Stimulated activated CD8-positive, alpha-beta memory T cell treated with anti-CD3 and anti-CD28 coated beads, Interleukin-15, amount 100 ng/mL, for 1 hour (primary cell): ENCODE measurements at places on chromosomes 7 and 10.

DNA sequence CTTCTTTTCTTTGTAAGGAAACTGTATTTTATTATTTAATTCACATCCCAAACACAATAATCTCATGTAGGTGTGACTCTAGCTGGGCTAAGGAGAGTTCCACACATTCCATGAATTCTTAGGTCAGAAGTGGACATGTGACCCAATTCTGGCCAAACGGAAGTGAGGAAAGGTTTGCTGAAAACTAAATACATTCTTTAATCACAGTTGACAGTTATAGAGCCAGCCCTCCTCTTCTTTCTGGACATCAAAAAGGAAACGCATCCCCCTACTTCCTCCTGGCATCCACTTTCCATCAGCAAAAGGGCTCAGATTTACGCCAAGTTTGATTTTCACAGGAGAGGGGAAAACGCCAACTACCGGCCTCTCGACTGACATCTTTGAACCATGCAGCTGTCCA is 774.4 kb upstream of the POM121L12 start:
- no peak for DNase-seq

DNA sequence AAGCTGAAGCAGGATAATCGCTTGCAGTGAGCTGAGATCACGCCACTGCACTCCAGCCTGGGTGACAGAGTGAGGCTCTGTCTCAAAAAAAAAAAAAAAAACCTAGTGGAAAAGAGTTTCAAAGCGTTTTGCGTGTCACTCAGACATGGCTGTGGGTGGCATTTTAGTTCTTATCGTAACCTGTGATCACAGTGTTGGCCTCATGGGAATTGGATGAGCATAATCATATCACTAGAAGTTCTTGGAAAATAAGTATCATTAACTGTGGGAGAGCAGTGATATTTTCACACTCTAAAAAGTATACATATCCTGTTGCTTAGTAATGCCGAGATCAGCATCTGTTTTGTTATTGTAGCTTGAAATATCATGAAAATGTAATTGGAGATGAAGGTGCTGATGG is 92.6 kb downstream of the CREM start:
- DNase-seq: no peak

DNA sequence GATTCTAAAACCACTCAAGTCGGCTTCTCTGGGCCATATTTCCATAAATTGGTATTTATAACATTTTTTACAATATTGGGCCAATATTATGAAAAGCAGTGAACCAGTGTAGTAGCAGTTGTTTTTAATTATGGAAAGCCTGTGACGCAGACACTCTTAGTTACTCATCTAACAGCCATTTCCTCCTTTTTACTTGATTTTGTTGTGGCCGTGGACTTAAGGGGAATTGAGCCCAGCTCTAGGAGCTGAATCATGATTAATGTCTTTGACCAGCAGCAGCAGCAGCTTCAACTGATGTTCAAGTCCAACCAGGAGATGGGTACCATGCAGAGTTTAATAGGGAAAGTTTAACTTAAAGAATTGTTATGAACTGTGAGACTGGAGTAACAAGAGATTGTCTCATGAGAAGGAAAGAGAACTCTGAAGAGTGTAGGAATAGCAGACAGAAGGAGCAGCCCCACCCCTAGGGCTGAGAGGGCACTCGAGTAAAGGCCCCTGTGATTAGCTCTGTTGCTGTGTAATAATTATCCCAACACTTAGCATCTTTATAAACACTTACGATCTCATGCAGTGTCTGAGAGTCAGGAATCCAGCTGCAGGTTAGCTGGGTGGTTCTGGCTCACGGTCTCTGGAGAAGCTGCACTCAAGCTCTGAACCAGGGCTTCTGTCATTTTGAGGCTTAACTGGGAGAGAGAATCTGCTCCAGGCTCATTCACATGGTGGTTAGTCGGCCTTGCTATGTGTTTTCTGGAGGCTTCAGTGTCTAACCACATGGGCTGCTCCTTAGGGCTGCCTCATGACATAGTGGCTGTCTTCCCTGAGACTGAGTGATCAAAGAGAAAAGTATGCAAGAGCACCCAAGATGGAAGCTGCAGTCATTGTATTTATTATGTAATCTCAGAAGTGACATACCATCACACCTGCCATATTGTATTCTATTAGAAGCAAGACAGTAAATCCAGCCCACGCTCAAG is 4.6 kb downstream of the LANCL2 start:
- no peak for DNase-seq

DNA sequence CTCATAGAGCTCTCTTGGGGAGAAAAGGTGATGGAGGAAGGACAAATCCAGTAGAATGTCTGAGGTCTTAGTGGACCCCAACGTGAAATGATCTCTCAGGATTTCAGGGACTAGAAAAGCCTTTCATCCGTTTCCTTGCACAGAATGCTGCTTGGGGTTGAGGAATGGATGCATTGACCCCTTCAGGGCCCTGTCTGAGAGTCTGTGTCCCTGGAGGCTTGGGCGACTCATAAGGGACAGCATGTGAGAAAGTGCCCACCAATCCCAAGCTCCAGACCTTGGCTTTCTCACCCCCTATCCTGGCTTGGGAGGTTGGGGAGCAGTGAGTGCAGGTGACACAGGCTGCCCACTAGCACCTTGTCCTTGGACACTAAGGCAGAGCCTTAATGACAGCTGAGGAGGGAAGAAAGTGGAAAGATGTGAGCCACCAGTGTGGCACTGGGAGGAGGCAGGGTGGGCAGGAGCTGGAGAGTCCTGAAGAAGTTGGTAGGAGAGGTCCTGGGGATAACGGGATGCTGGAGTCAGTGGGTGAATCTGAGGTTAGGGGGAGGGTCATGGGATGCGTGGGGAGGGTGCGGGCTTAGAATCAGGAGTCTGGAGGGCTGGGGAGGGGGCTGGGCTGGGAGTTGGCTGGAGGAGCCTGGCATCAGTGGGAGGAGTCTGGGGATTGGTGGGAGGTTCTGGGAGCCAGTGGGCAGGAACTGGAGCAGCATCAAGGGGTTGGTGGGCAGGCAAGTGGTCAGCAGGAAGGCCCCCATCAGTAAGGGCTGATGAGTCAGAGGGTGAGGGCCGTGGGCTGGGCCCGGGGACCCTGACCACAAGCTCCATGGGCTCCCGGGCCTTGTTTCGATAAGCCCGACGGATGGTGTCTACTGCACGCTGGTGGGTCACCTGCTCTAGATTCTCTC is 8.6 kb downstream of the LZTS2 start:
- no peak for DNase-seq

DNA sequence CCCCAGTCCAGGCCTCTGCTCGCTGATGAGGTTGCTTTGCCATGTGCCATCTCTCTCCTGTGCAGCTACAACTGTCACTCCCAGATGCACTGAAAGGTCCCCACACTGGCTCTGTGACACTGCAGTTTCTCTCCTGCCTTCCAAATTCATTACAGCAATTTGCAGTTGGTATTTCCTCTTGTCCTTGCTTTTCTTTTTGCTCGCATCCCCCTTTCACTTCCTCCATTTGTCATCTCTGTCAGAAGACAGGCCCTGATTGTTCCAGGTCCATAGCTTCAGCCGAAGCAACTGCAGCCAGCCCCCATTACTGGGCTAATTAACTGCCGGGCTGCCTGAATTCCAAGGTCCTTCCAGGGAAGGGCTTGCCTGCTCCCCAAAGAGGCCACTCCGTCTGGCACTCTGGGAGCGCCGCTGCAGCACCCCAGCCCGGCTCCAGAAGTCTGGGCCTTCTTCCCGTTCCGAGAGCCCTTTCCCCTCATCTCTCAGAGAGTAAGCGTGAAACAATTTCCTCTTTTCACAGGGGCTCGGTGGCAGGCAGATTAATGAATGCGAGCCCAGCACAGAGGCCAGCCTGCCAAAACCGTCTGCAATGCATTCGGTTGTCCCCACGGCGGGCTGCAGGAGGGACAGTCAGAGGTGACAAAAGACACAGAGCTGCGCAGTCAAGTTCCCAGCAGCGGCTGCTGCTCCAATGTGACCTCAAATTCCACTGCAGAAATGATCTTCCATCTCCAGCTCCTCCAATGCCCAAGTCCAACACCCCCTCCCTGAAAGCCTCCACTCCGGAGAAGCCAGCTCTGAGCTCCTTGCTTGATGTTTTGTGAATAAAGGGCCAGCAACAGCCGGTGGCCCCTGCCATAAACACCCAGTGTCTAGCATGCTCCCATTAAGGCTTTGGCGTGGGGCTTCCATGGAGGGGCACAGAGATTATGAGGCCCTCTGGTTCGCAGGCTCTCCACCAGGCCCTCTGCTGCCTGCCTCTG is 279.4 kb upstream of the HABP2 start:
- no peak for DNase-seq

DNA sequence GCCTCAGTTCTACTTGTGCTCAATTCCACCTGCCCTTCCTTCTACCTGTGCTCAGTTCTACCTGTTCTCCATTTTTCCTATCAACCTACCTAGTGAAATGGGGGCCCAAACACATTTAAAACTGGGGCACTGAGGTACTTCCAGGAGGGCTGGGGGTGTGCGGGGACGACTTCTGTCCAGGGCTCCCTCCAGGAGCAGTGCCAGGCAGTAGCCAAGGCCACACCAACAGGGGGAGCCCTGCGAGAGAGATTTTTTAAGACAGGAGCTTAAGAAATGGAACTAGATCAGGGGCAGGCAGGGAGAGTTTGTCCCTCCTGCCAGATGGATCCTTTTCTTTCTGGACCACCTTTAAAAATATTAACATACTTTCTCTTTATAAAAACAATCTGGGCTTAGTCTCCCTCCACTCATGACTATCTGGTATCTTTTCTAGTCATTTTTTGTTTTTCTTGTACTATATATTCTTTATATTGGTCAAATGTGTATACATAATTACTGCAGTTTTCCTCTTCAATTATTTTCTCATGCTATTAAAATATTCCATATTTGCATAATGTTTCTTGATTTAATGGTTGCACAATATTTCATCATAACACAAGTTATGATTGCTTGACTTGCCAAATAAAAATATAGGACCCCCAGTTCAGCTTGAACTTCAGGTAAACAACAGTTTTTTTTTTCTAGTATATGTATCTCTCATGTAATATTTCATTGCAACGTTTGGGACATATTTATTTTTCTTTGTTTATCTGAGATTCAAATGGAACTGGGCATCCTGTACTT is 47.3 kb upstream of the INSYN2A start:
- no peak for DNase-seq

DNA sequence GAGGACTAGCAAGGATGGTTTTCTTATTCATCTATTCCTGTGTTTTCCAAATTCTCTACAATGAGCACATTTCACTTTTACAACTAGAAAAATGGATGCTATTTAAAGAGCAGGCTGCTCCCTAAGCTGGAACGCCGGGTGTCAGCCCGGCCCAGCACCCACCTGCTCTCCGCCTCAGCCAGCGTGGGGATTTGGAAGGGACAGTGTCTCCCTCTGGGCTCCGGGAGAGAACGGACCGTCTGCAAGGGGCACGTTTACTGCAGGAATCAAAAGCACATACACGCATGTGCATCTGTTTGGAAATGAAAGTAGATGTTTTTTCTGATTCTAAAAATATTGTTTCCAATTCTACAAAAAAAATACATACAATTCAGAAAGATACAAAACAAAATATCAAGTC is 2.3 kb upstream of the JAKMIP3 start:
- no peak for DNase-seq

DNA sequence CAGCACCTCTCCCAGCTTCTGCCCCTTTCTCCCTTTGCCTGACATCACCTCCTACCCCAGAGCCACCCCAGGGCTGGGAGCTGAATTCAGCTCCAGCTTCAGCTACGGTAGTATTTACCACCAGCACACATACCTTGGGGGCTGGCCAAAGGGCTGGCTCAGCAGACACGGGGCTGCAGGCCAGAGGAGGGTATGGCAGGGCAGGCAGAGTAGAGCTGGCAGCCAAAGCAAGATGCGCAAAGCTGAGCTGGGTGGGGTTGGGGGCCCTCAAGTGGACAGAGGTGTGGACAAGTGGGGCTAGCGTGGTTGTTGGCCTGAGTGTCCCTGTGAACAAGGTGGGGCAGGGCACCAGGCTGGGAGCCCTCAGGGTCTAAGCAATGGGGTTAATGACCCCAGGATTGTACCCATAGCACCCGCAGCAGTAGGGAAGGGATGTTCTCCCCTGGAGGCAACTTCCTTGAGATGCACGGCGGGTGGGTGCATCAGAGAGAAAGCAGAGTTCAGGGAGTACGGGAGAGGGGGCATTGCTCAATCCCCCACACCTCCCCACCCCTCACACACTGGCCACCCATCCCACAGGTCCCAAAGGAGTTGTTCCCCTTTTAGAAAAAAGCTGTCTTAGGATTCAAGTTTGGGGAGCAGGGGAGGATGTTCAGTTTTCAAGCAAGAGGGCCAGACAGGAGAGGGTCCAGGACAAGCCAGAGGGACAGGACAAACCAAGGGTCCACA is 8.0 kb downstream of the VSIR start:
- DNase-seq: no peak

GRCh38 chr10:110192552-110192951 is 14.9 kb upstream of the MXI1 start:
- DNase-seq: no peak

DNA sequence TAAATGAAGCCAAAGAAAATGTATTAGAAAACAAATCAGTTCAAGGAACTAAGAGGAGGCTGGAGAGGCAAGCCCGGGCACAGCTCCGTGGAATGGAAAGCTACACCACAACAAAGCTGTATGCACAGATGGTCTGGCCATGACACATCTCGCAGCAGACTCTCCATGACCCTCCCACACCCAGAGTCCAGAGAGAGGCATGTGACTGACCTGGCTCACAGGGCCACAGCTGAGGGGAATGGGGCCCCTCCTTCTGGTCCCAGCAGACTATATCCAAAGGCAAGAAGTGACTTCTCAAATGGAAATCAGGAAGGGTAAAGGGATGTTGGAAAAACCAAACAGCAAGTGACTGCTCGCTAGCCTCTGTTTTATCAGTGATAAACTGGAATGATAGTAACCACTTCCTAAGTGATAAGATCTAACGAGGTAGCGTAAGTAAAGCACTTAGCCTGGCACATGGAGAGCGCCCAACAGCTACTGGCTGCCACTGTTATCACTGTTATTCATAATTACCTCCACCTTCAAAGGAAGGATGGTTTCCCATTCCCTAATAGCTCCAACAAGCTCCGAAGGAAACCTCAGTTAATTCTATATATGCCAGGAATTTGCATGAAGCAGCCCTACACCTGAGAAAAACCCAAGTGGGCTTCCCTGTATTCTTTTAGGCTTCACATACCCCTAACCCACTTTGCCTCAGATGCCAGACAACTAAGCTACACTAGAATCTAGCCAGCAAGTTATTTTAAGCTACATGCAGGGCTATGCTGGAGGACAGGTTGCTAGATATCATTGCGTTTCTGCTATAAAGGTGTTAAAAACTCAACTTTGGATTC is 8.4 kb downstream of the OSBPL3 start:
- DNase-seq: no peak

GRCh38 chr10:58027426-58027825 is 240.3 kb downstream of the IPMK start:
- no peak for DNase-seq

GRCh38 chr10:28332726-28333125 is 29.9 kb upstream of the MPP7 start:
- DNase-seq: no peak

DNA sequence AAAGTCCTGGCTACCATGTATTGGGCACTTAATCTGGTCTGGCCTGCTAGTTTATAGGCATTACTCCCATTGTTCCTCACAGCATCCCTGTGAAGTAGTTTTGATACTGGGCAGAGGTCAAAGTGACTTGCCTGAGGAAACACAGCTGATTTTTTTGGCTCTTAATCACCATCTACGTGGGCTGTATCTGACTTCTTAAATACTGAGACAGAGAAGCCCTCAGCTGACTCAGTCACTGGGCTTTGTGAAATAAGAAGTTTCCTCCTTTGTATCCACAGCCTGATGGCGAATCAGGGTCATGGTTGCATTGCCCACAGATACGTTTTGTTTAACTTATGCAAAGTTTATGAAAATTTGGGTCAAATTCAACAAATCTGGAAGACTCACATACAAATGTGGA is 13.2 kb downstream of the TACR2 start:
- DNase-seq: no peak
